ENCODE measurements at places on chromosomes 12 and 14. TPM values are rescaled to one million over a fixed set of nuclear protein-coding genes. Genes with fewer than 3 reads are reported as not detected.

Gene IFT43
- total RNA-seq: 8.9 TPM

- H3K27me3 ChIP-seq: no peaks in the 10 kb centered on the region
- H3K36me3 ChIP-seq: no peaks in the 10 kb centered on the region
Observed at GRCh38 chr12:32437095-32437515, 37.7 kb downstream of the FGD4 start.

DNA sequence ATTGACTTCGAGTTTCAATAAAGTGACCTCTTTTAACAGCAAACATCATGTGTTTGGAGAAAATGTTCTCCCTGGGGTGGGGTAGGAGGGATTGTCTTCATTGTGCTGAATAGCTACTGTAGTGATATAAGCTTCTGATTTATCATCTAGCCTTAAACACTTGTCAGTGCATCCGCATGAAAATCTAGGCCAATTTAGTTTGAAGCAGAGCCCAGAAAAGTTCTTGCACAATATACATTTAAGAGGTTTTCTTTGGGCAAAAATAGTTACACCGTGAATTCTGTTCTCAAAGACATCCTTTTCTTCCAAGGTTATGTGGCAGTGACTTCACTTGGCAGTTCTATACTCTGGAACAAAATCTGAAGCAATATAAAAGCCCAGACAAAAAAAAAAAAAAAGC is 136.0 kb upstream of the IFNG-AS1 start:
- no peaks in the 10 kb centered on the region for H3K36me3 ChIP-seq
- no peaks in the 10 kb centered on the region for H3K4me1 ChIP-seq
- DNase-seq: no peak
- H3K27ac ChIP-seq: no peak overlapping the region

Gene PAPLN
- total RNA-seq: 15.6 TPM

- H3K36me3 ChIP-seq: no peaks in the 10 kb centered on the region
- no peak overlapping the region for H3K4me3 ChIP-seq
- no peak overlapping the region for H3K27ac ChIP-seq
- no peak for DNase-seq
Observed at GRCh38 chr12:123519141-123520001, 14.1 kb downstream of the RILPL1 start.

Gene TOMM20L
- not detected for total RNA-seq

DNA sequence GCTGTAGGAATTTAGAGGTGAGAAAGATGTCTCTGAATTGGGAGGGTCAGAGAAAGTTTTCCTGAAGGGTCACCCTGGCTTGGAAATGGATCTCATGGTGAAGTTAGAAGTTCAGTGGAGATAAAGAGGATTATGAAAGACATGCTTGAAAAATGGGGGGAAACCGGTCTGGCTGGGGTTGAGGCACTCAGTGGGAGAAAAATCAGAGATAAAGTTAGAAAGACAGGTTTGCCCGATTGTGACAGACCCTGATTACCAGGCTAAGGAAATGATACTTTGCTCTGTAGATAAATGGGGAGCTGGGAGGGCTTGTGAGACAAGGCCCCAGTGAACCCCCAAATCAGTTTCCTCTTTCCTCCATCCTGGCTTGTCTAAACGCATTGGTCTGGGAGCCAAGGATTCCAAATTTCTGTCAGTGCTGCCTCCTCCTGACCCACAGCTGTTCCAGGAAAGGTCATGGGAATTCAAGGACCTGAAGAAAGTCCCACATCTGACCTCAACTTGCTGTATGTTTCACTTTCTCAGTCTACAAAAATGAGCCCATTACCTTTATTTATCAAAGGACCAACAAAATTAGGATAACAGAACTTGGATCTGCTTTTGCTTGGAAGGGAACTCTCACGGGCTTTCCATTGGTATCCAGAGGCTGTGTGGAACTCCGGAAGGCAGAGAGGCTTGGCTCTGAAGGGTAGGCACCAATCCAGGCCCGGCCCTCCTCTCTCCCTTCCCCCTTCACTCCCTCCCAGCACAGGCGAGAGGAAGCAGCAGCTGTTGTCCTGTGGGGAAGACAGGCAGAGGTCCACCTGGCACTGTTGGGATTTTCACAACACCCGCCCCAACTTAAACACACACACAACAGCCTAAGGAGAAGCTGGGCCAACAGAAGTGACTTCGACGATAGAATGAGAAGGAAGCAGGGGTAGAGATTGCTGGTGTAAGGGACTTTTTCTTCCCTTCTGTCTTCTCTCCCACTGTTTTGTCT is 3.4 kb upstream of the RNASE7 start:
- no peaks in the 10 kb centered on the region for H3K27me3 ChIP-seq
- no peak overlapping the region for H3K27ac ChIP-seq
- no peak overlapping the region for H3K4me3 ChIP-seq
- H3K4me1 ChIP-seq: peaks cover 8% of the 10 kb centered on the region
- no peak for DNase-seq
- no peaks in the 10 kb centered on the region for H3K36me3 ChIP-seq

- no peak overlapping the region for H3K4me3 ChIP-seq
- H3K36me3 ChIP-seq: no peaks in the 10 kb centered on the region
- no peak overlapping the region for H3K27ac ChIP-seq
Observed at GRCh38 chr14:68550338-68550715, 242.5 kb downstream of the ZFP36L1 start.

- no peak for DNase-seq
- peaks cover 3% of the 10 kb centered on the region for H3K4me1 ChIP-seq
- H3K27ac ChIP-seq: no peak overlapping the region
- no peaks in the 10 kb centered on the region for H3K27me3 ChIP-seq
- no peak overlapping the region for H3K4me3 ChIP-seq
Observed at GRCh38 chr12:10252201-10252600, 39.5 kb downstream of the GABARAPL1 start.

Gene TTC9
- total RNA-seq: 10.5 TPM

- DNase-seq: peak; percentile 11
- H3K4me3 ChIP-seq: no peak overlapping the region
- H3K27ac ChIP-seq: no peak overlapping the region
Observed at GRCh38 chr12:97140355-97140754, 233.3 kb downstream of the NEDD1 start.

Gene COPS7A
- total RNA-seq: 48.4 TPM

- no peaks in the 10 kb centered on the region for H3K4me1 ChIP-seq
- H3K27me3 ChIP-seq: no peaks in the 10 kb centered on the region
- H3K27ac ChIP-seq: no peak overlapping the region
- no peaks in the 10 kb centered on the region for H3K36me3 ChIP-seq
- no peak for DNase-seq
Observed at GRCh38 chr14:34632411-34632978, 2.5 kb upstream of the SNX6 start.

DNA sequence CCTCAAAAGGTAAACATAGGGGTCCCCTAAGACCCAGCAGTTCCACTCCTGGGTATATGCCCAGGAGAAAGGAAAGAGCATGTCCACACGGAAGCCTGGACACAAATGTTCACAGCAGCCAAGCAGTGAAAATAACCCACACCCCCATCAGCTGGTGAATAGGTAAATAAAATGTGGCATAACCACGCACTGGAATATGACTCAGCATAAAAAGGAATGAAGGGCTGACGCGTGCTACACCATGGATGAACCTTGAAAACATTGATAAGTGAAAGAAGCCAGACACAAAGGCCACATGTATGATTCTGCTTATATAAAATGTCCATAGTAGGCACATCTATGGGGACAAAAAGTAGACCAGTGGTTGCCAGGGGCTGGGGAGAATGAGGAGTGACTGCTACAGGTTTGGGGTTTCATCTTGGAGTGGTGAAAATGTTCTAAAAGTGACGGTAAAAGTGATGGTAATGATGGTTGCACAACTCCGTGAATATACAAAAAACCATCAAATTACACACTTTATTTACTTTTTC is 3.8 kb upstream of the SCARB1 start:
- DNase-seq: no peak
- no peaks in the 10 kb centered on the region for H3K36me3 ChIP-seq
- peaks cover 15% of the 10 kb centered on the region for H3K4me1 ChIP-seq
- no peak overlapping the region for H3K4me3 ChIP-seq
- no peaks in the 10 kb centered on the region for H3K27me3 ChIP-seq

GRCh38 chr14:102796661-102797190 is 19.5 kb downstream of the TRAF3 start:
- peaks cover 35% of the 10 kb centered on the region for H3K36me3 ChIP-seq
- no peak overlapping the region for H3K27ac ChIP-seq
- peaks cover 57% of the 10 kb centered on the region for H3K4me1 ChIP-seq

Gene POLE2
- total RNA-seq: 22.0 TPM

Gene CISTR
- not detected for total RNA-seq

DNA sequence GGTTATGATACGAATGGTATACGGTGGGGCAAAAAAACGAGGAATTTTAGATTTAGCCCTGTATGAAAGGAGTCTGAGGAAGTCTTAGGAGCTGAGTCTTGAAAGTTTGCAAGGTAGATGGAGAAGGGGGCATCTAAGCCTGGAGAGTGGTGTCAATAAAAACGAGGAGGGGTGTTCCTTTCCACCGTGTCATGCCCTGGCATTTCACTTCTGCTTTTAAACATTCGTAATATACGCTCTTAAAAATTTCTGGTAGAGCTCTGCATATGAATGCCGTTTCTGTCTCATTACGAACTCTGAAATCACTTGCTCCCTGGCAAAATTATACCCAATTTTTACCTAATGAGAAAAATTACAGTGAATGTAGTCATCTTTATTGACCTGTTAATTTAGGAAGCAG is 170.2 kb downstream of the ERC1 start:
- no peak overlapping the region for H3K4me3 ChIP-seq
- no peaks in the 10 kb centered on the region for H3K4me1 ChIP-seq
- H3K27me3 ChIP-seq: no peaks in the 10 kb centered on the region

DNA sequence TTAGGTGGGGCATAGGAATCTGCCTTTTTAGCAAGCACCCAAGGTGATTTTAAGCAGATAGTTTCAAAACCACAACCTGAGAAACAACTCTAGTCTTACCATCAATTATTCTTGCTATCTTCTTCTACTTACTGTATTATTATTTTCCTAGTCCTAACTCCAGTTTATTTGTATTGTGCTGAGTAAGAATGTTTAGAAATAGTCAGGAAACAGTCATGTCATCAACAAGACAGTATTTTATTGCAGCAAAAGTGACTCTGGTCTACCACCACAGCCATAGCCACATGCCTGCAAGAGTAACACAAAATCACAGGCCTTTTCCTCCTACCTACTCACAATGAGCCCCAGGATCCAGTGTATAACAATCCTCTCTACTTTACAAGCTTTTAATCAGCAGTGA is 46.3 kb upstream of the FLRT2 start:
- H3K36me3 ChIP-seq: no peaks in the 10 kb centered on the region
- H3K27ac ChIP-seq: no peak overlapping the region
- DNase-seq: no peak

Gene PTPN21
- 0.08 TPM for total RNA-seq

DNA sequence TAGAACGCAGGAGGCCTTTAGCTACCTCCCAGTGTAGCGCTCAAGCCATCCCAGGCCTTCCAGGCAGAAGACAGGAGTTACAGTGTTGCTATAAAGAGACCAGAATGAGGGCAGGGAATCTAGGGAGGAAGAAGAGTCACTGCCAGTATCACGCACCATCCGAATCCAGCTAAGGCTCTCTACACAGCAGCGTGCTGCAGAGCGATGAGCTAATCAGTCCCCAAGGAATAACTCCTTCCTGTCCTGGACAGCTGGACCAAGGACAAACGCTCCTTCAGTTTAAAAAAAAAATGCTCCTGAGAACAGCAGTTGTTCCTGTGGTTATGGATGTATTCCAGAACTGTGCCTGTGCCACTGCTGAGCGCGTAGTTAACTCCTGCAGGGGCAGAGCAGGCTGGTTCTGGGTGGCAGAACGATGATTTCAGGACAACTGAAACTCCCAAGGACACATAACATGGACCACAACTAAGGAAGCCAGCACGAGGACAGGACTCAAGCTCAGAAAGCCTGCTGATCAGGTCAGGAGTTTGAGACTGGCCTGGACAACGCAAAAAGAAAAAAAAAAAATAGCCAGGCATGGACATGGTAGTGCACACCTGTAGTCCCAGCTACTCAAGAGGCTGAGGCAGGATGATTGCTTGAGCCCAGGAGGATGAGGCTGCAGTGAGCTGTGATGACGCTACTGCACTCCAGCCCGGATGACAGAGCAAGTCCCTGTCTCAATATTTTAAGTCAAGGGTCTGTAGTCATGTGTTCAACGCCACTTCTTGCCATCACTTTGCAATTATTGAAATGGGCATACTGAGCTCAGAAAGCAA is 2.6 kb downstream of the IFFO1 start:
- H3K36me3 ChIP-seq: peaks cover 18% of the 10 kb centered on the region
- H3K27ac ChIP-seq: no peak overlapping the region
- peaks cover 10% of the 10 kb centered on the region for H3K4me1 ChIP-seq
- DNase-seq: no peak
- no peaks in the 10 kb centered on the region for H3K27me3 ChIP-seq

- H3K4me1 ChIP-seq: no peaks in the 10 kb centered on the region
- no peak for DNase-seq
- H3K36me3 ChIP-seq: peaks cover 13% of the 10 kb centered on the region
- H3K27ac ChIP-seq: no peak overlapping the region
Observed at GRCh38 chr12:101761350-101761749, 22.1 kb upstream of the SYCP3 start.

DNA sequence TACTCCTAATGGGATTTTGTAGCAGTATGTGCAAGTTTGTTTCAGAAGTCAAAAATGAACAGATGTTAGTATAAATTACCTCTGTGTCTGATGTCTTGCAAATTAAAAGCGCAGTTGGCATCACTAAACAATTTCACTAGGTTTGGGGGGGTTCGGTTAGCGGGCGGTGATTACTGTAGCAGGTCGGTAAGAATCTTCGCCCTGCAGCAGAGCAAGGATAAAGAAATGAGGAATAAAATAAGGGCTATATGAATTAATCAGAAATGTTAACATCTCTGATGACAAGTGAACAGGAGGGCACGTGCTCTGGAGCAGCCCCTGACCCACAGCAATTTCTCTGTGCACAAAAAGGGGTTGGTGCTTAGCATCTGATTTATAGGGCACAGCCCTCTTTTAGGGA is 43.6 kb upstream of the VSX2 start:
- no peaks in the 10 kb centered on the region for H3K4me1 ChIP-seq
- no peak overlapping the region for H3K4me3 ChIP-seq
- no peak for DNase-seq
- H3K27ac ChIP-seq: no peak overlapping the region
- no peaks in the 10 kb centered on the region for H3K27me3 ChIP-seq
- H3K36me3 ChIP-seq: peaks cover 12% of the 10 kb centered on the region

Gene TPPP2
- total RNA-seq: not detected

- H3K36me3 ChIP-seq: peaks cover 7% of the 10 kb centered on the region
- no peak for DNase-seq
- H3K4me1 ChIP-seq: no peaks in the 10 kb centered on the region
- no peaks in the 10 kb centered on the region for H3K27me3 ChIP-seq
- H3K27ac ChIP-seq: no peak overlapping the region
Observed at GRCh38 chr14:77338302-77338701, 17.5 kb downstream of the GSTZ1 start.

- no peak overlapping the region for H3K27ac ChIP-seq
- no peak overlapping the region for H3K4me3 ChIP-seq
- H3K4me1 ChIP-seq: no peaks in the 10 kb centered on the region
- no peaks in the 10 kb centered on the region for H3K27me3 ChIP-seq
Observed at GRCh38 chr12:67774983-67775587, 126.5 kb downstream of the DYRK2 start.

Gene AQP2
- total RNA-seq: not detected

Data from GM12878 (cell line).